ENCODE measurements at places on chromosomes 7 and 10. TPM values are rescaled to one million over a fixed set of nuclear protein-coding genes. Genes with fewer than 3 reads are reported as not detected.

- DNase-seq, result no peak
- H3K27ac ChIP-seq, result no peak overlapping the region
- no peak overlapping the region for H3K4me3 ChIP-seq
- H3K36me3 ChIP-seq, result no peaks in the 10 kb centered on the region
- no peaks in the 10 kb centered on the region for H3K27me3 ChIP-seq
Observed at GRCh38 chr7:41590986-41591385, 111.9 kb downstream of the INHBA start.

Gene ACHE
- total RNA-seq, result not detected

DNA sequence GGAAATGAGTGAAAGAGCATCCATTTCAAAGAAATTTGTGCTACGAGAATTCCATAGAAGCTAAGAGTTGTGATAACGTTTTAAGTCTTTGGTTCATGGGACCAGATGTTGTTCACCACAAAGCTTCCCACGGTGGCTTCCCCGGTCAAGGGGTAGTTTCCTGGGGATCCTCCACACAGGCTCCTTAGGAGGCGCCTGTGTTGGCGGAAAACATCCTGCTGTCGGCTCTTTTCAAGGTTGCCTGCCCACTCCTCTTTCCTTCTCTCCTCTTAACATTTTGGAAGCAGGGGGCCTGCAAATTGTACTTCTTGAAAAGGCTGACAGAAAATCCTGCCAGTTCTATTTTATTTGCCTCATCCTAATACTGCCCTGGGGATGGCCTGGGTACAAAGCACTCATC, 398.6 kb downstream of the SORCS1 start:
- no peak overlapping the region for H3K4me3 ChIP-seq
- no peak overlapping the region for H3K27ac ChIP-seq
- no peak for DNase-seq
- no peaks in the 10 kb centered on the region for H3K27me3 ChIP-seq
- H3K36me3 ChIP-seq, result no peaks in the 10 kb centered on the region

GRCh38 chr7:42095791-42096190, 141.2 kb downstream of the GLI3 start:
- H3K27me3 ChIP-seq, result no peaks in the 10 kb centered on the region
- no peak for DNase-seq
- H3K36me3 ChIP-seq, result no peaks in the 10 kb centered on the region
- no peak overlapping the region for H3K4me3 ChIP-seq
- no peak overlapping the region for H3K27ac ChIP-seq
- no peaks in the 10 kb centered on the region for H3K4me1 ChIP-seq

Gene DNAH11
- 2.7 TPM for total RNA-seq

DNA sequence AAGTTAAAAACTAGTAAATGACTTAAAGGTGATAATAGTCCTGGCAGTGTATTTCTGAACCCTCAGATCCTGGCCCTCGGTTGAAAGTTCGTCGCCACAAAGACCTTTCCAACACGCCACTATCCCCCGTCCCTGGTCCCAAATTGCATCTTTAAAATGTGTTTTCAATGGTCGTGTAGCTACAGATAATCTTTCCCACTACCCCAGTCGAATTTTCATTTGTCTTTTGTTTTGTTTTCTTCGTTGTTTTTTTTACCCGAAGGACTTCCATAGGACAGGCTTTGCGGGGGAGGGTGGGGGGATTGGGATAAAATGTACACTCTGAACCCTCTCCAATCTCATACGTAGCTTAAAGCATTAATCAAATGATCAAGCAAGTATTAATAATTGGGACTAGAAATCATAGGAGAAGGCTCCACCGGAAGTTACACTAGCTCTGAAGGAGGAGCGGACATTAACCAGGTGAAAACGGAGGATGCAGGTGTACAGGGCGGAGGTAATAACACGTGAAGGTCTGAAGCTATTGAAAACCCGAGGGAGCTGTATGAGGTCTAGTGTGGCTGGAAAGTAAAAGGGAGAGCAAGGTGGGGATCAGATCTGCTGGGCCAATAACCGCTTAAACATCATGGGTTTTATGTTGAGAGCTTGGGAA, 32.8 kb upstream of the PHF14 start:
- peaks cover 25% of the 10 kb centered on the region for H3K4me1 ChIP-seq
- no peak overlapping the region for H3K27ac ChIP-seq
- H3K27me3 ChIP-seq, result no peaks in the 10 kb centered on the region
- peaks cover 26% of the 10 kb centered on the region for H3K36me3 ChIP-seq

DNA sequence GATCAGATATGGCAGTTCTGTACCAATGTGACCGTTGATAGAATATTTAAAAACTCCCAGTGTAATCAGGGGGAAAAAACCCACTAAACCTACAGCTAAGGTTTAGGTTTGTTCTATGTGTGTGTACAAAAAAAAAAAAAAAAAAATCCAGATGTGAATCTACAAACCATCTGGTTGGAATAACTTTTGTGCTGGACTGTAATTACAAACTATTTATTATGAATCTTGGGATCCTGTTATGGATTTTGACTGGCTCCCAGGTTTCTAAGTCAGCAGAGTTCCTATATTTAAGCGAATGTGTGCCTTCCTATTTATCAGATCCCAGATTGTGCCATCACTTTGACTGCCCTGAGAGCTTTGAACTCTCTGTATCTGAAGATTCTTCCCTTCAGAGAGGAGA, 29.1 kb downstream of the BMPER start:
- peaks cover 14% of the 10 kb centered on the region for H3K27me3 ChIP-seq
- H3K36me3 ChIP-seq, result no peaks in the 10 kb centered on the region
- DNase-seq, result no peak
- H3K4me3 ChIP-seq, result no peak overlapping the region
- no peak overlapping the region for H3K27ac ChIP-seq

Gene OPALIN
- not detected for total RNA-seq

DNA sequence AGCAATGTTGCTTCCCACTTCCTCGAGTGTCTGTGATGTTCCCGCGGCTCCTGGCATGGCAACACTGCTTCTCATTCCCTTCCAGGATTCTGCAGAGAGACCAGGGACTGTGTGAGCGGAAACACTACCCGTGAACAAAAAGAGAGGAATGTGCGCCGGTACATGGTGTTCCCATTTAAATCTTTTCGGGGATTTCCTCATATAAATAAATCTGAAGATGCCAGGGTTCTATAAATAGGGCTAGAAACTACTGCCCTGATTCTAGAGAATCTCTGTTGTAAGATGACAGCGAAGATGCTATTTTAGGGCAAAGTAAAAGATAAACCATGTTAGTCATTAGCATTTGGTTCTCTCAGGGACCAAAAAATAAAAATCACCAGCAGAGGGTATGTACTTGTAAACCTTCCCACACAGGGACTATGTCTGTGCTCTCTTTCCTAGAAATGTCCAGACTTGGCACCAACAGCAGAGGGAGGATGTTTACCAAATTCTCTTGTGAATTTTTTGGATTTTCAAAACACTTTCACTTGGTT, 92.2 kb upstream of the DDC start:
- DNase-seq, result no peak
- no peaks in the 10 kb centered on the region for H3K27me3 ChIP-seq
- peaks cover 2% of the 10 kb centered on the region for H3K36me3 ChIP-seq
- no peak overlapping the region for H3K4me3 ChIP-seq
- no peak overlapping the region for H3K27ac ChIP-seq

DNA sequence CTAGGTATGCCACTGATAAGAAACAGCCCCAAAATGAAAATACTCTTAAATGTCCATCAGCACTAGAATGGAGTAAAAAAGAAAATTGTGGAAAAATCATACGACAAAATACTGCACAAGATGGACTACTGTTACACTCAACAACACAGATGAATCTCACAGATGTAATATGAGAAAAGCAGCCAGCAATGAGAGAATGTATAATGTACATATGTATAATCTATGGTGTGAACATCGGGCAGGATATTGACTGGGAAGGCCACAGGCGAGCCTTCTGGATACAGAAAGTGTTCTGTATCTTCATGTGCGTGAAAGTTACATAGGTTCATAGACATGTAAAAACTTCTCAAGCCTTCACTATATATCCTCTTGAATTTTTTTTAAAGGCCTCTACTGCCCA, 212.6 kb downstream of the PARD3 start:
- no peaks in the 10 kb centered on the region for H3K27me3 ChIP-seq
- H3K4me1 ChIP-seq, result no peaks in the 10 kb centered on the region
- no peak overlapping the region for H3K27ac ChIP-seq
- no peak overlapping the region for H3K4me3 ChIP-seq
- no peaks in the 10 kb centered on the region for H3K36me3 ChIP-seq

Gene CALN1
- total RNA-seq, result 0.16 TPM

Gene CTAGE4
- 0.87 TPM for total RNA-seq

DNA sequence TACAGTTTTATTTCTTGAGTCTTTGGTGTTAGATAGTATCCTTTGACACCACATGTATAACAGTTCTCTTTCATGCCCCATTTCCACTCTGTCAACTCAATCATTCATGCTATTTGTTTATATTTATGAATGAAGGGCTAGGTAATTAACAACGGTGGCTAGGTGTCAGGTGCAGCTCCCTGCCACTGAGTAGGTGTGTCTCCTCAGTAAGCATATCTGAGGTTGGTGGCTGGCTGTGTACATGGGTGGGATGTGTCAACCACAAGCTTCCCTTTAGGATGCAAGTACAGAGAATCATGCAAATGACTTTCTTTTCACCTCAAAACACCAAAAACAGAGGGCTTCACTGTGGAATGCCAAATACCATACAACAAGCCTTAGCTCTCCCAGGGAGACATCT, 83.4 kb downstream of the ZNF365 start:
- H3K36me3 ChIP-seq, result no peaks in the 10 kb centered on the region
- peaks cover 4% of the 10 kb centered on the region for H3K27me3 ChIP-seq
- no peak for DNase-seq
- no peak overlapping the region for H3K4me3 ChIP-seq

Gene MARVELD1
- total RNA-seq, result 2.9 TPM

Gene SFMBT2
- 27.6 TPM for total RNA-seq

- no peaks in the 10 kb centered on the region for H3K27me3 ChIP-seq
- H3K4me3 ChIP-seq, result no peak overlapping the region
- H3K36me3 ChIP-seq, result no peaks in the 10 kb centered on the region
- DNase-seq, result no peak
Observed at GRCh38 chr10:62666275-62666674, 138.2 kb upstream of the ADO start.

DNA sequence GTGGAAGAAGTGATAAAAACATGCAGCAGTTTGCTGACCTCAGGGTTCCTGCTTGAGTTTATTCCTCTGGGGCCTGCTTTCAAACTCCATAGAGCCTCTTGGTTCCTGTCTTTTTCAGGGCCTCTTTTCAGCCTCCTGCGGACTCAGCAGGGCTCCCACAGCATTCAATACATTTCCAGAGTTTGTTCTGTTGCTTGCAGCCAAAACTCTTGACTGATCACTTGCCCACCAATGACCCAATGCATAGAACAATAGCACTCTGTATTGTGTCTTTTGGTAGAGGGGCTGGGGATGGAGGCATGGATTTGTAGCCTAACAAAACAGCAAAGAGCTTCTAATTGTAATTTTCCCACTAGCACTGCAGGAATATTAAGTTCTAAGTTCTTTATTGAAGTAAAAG, 50.8 kb upstream of the CREB5 start:
- peaks cover 5% of the 10 kb centered on the region for H3K27me3 ChIP-seq
- no peak for DNase-seq
- no peaks in the 10 kb centered on the region for H3K36me3 ChIP-seq
- H3K27ac ChIP-seq, result no peak overlapping the region
- H3K4me3 ChIP-seq, result no peak overlapping the region
- no peaks in the 10 kb centered on the region for H3K4me1 ChIP-seq

GRCh38 chr7:71198391-71198790, 66.4 kb downstream of the GALNT17 start:
- H3K36me3 ChIP-seq, result no peaks in the 10 kb centered on the region
- H3K4me3 ChIP-seq, result no peak overlapping the region
- DNase-seq, result no peak
- H3K4me1 ChIP-seq, result no peaks in the 10 kb centered on the region

- peaks cover 34% of the 10 kb centered on the region for H3K4me1 ChIP-seq
- H3K4me3 ChIP-seq, result peak overlapping the region; percentile 98
- peaks cover 19% of the 10 kb centered on the region for H3K36me3 ChIP-seq
- DNase-seq, result peak; percentile 34
Observed at GRCh38 chr10:6202098-6202683, 541 bp upstream of the PFKFB3 start.

DNA sequence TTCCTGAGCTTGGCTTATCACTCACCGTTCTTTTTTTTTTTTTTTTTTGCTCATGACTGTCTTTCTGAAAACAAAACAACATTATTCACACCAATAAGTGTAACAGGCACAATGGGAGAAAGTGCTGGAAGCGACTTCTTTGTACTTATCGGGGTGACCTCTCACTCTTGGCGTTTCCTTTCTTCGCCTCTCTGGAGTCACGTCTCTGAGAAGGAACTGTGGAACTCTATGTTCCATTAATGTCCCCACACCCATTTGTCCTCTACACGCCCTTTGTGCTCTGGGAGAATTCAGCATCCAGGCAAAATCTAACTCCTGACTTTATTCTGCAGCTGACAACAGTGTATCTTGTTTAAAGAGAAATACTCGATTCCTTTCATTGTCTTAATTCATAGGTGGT, 70.8 kb upstream of the FAM204A start:
- H3K36me3 ChIP-seq, result no peaks in the 10 kb centered on the region
- peaks cover 17% of the 10 kb centered on the region for H3K27me3 ChIP-seq
- no peak overlapping the region for H3K4me3 ChIP-seq
- H3K27ac ChIP-seq, result no peak overlapping the region
- DNase-seq, result no peak
- H3K4me1 ChIP-seq, result no peaks in the 10 kb centered on the region

Gene LRRC18
- total RNA-seq, result not detected

DNA sequence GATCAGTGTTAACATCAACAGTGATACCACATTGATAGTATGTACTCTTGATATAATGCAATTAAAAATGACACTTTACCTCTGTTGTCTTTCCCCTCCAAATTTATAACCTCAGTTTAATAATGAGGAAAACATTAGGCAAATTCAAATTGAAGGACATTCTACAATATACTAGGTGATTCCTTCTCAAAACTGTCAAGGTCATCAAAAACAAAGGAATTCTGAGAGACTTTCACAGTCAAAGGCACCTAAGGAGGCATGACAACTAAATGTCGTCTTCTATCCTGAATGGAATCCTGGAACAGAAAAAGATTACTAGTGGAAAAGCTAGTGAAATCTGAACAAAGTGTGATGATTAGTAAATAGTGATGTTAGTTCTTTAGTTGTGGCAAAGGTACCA, 22.3 kb upstream of the NXPH1 start:
- H3K27me3 ChIP-seq, result peaks cover 11% of the 10 kb centered on the region
- H3K36me3 ChIP-seq, result no peaks in the 10 kb centered on the region
- no peak for DNase-seq
- H3K27ac ChIP-seq, result no peak overlapping the region
- H3K4me3 ChIP-seq, result no peak overlapping the region
- no peaks in the 10 kb centered on the region for H3K4me1 ChIP-seq

DNA sequence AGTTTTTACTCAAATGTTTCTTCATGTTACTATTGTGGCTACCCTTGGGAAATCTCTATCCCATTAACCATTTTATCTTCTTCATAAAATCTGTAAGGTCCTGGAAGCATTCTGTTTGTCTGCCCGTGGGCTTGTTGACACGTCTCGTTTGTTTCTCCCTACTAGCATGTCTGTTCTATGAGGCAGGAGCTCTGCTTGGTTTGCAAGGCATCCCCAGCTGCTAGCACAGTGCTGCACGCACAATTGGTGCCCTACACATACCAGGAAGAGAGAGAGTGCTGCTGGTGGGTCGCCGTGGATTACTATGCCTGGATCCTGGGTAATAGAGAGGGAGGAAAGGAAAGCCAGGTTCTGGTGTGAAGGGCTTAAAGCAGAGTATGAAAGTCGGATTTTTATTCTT, 166.1 kb upstream of the TNS3 start:
- peaks cover 6% of the 10 kb centered on the region for H3K4me1 ChIP-seq
- H3K36me3 ChIP-seq, result no peaks in the 10 kb centered on the region
- H3K27me3 ChIP-seq, result peaks cover 5% of the 10 kb centered on the region
- DNase-seq, result no peak
- H3K4me3 ChIP-seq, result no peak overlapping the region

Gene VENTX
- total RNA-seq, result not detected

Gene RBP3
- total RNA-seq, result not detected

GRCh38 chr7:13578294-13578693, 411.2 kb downstream of the ETV1 start:
- no peak overlapping the region for H3K4me3 ChIP-seq
- H3K27ac ChIP-seq, result no peak overlapping the region
- DNase-seq, result no peak
- H3K4me1 ChIP-seq, result no peaks in the 10 kb centered on the region
- no peaks in the 10 kb centered on the region for H3K27me3 ChIP-seq
